GM04504 (cell line): ENCODE measurements at places on chromosomes 3 and 15.
A peak's percentile ranks its signal among the peaks of the same experiment; 100 is the strongest.

DNA sequence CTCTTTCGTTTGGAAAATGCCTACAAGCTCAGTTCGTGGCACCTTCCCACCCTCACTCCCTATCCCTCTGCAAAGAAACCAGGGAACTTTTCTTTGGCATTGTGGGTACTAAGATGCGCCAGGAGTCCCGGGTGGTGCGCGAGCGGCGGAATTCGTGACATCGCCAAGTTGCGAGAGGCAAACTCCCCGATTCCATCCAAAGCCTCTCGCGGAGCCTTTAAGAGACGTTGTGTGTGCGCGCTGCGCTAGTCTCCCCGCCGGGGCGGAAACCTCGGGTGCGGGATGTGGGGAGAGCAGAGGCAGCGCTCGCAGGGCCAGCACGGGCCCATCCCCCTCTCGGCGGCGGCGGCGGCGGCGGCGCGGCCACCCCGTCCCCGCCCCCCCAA, 443 bp upstream of the NR2F2 start:
- no peak for DNase-seq

GRCh38 chr3:196012941-196013476, 68.9 kb downstream of the TFRC start:
- DNase-seq, result no peak

DNA sequence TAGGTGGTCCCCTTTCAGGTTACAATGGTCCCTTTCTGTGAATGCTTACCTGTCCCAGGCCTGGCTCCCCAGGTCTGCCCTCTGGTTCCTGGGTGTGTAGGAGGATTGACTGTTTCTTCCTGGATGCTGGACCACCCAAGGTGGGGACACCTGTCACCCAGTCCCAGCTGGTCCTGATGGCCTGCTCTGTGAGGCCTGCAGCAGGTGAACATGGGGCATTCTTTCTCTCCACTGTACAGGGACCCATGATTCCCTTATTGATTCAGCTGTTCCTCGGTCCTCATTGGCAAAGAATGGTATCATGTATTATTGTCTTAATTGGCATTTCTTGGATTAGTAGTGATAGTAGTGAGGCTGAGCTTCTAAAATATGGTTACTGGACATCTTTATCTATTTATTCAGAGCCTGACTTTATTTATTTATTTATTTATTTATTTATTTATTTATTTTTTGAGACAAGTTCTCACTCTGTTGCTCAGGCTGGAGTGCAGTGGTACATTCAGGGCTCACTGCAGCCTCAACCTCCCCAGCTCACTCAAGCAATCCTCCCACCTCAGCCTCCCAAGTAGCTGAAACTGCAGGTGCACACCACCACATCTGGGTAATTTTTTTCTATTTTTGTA, 8.8 kb upstream of the DNAJA4 start:
- DNase-seq, result no peak

DNA sequence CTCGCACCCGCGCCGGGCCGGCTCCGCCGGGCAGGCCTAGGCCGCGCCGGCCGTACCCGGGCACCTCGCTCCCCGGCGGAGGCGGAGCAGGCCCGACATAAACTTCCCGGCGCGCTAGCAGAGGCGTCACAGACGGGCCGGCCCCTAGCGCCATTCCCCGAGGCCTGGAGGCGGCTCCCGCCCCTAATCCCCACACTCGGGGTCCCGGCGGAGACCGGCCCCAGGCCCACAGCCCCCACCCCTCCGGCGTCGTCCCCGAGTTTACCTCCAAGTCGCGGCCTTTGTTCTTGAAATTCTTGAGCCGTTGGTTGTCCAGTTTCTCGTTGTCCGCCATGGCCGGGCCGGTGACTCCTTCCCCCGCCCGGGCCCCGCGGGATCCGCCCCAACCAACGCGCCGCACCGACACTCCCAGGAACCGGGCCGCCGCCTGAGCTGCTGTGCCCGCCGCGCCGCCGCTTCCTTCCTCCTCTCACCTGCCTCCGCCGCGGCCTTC, 376 bp downstream of the KPNA4 start:
- DNase-seq, result peak; percentile 26
